ENCODE measurements at places on chromosomes 1 and 21.
A peak's percentile ranks its signal among the peaks of the same experiment; 100 is the strongest.

- no peak for DNase-seq
Measured at GRCh38 chr1:154863315-154864174, 6.5 kb downstream of the KCNN3 start.

DNA sequence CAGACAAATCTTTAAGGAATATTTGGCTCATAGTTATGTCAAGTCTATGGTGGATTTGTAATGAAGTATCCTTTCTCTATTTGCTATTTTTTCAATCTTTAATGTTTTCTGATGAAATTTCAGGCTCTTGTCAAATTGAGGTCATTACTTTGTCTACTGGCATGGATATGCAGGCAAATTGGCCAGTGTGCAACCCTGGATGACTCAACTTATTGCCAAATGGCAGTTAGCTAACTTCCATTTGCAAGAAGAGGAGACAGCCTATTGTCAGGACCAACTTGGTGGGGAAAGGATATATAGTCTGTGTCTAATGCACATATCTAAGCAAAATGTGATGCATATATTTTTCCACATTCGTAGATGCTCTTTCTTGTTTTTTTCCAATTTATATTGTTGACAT lies 530.5 kb downstream of the PTBP2 start:
- no peak for DNase-seq

DNA sequence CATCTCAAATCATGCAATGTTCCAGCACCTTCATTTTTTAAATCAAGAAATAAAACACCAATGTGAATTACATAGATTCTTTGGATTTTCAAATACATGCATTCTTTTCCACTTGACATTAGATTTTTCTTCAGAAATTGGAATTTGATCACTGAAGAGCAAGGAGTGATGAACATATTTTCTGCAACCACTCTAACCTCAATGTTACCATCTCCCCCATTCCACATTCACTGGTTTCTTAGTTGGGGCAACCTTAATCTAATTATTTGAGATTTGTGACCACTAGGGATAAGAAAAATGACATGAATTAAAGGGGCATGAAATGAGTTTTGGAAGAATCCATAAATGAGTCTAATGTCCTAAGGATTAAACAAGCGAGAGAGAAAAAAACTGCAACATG lies 168.7 kb upstream of the NR5A2 start:
- DNase-seq, result no peak

- DNase-seq, result no peak
Measured at GRCh38 chr1:200891774-200892157, 2.9 kb upstream of the INAVA start.

DNA sequence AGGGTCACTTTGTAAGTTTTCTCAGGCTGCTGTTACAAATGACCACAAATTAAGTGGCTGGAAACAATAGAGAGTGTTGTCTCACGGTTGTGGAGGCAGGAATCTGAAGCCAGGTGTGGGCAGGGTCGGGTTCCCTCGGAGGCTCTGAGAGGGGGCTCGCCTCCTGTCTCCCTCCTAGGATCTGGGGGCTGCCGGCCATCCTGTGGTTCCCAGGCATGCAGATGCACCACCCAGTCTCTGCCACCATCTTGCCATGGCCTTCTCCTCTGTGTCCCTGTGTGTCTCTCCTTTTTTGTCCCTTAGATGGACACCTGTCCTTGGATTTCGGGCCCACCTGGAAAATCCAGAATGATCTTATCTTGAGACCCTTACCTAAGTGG lies 4.8 kb downstream of the TP73 start:
- no peak for DNase-seq

DNA sequence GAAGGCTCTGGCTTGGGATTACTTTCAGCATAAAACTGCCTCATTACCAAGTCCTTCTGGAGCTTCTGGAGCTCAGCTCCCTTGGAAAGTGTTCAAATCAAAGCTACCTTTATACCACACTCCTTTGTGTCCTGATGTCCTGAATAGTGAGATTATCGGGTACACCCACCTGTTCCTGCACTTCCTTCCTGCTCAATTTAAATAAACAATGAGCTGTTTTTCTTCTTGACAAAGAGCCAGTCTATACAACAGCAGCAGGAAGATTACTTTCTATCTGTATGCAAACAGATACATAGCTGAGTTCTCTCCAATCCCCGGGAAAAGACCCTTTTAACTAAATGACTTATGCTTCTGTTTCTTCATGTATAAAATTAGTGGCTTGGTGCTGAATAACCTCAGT lies 258.0 kb upstream of the FMN2 start:
- no peak for DNase-seq

DNA sequence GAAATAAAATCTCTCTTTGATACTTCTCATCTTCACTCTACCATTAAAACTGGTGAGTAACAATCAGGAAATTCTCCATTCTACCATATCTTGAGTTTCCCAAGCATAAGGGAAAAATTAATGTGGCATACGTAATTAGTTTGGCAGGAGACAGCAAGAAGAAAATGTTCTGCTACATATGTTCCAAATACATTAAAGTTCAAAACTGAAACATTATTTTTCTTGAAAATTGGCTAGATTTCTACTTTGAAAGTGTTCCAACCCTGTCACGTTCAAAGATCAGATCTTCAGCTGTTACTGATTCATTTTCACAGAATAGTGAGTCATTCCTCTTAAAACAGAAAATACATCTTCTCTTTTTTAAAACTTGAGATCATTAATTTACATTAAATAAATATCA lies 48.5 kb downstream of the PIGK start:
- DNase-seq, result no peak

GRCh38 chr1:16605532-16606505 lies 7.5 kb downstream of the NBPF1 start:
- no peak for DNase-seq

DNA sequence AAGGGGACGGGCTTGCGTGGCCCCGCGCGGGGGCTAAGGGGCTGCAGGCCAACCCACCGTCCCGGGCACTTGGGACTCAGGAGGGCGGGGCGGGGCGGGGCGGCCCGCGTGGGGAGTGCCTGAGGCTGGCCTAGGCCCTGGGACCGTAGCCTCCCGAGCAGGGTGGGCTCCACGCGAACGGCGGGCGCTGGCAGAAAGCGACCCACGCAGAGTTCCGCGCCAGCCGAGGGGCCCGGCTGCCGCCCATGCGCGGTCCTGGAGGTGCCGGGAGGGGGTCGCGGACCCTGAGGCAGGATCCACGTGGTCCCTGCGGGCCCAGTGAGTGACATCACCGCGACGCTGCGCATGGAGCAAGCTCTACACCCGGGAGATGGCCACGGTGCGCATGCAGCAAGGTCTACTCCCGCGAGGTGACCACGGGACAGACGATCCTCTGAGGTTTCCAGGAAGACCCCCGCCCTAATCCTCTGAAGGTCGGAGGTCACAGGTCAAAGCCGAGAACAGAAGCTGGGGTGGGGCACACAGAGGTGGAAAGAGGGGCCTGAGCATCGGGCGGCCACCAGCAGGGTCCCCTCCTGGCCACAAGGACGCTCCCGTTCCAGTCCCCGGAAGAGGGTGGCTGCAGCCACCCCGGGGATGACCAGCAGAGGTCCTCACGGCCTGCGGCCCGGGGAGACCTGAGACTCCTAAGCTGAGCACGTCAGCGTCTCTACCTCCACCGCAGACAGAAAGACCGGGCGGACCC lies 13.5 kb upstream of the SLC19A1 start:
- no peak for DNase-seq

GRCh38 chr1:51268634-51269033 lies 32.6 kb downstream of the RNF11 start:
- no peak for DNase-seq

DNA sequence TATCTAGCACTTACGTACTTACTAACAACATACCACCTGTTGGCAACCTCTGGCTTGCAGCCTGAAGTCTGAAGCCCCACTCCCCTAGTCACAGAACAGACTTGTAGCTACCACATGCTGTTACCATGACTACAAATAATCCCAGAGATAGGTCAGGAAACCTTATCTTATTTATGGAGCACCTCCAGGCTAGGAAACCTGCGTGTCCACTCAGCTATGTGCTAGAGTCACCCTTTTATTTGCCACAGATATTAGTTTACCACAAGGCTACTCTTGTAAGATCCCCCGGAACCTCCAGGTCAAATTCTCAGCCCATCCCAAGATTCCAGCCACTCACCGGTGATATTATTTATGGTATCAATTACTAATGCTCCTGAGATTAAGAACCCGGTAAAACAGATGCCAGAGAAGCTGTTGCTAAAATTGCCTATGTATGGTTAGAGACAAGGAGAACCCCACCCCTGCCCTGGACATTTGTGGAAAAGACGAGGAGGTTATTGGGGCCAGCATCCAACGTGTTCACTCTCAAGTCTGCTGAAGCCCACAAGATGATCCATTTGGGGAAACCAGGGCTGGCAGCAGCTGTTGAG lies 116.5 kb downstream of the TBX15 start:
- no peak for DNase-seq

DNA sequence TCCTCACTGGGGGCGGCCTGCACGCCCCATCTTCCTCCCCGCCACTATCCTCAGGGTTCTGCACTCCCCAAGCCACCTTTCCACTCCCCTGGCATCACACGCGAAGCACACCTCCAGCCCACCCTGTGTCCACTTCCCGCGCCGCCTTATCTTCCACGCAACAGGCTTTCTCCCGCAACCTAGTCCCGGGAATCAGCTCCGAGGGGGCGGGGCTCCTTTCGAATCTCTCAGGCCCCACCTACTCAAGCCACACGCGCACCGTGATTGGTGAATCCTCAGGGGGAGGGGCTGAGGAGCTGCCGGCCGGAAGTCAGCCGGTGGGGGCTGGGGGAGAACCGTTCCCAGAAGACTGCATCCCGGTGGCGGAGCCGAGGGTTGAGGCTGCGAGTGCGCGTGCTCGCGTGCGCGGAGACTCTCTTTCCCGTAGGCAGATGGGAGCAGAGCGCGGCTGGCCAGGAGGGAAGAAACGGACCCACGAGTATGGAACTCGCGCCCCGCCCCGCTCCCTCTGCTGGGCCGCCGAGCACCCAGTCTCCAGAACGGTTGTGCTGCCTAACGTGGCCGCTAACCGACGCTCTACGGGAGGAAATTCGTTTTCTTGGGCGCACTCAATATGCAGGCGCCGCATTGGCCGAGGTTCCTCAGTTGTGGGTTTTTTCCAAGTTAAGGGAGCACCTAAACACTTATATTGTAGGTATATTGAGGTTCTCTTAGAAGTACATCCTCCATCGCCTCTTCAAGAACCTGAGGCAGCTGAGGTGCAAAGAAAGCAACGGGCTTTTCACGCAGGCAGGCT lies at the start of gene PSRC1:
Gene PSRC1 (minus strand): TSS at position 194 of the 796 bp plus-strand sequence.
- DNase-seq, result peak; percentile 87

- no peak for DNase-seq
Measured at GRCh38 chr1:116573431-116574095, 2.7 kb upstream of the CD58 start.

- peak; percentile 61 for DNase-seq
Measured at GRCh38 chr1:161069731-161070270, at the start of gene ARHGAP30. TSS of gene ARHGAP30 (minus strand) at chr1:161069891. CDS start at chr1:161069624, 267 bp downstream.

DNA sequence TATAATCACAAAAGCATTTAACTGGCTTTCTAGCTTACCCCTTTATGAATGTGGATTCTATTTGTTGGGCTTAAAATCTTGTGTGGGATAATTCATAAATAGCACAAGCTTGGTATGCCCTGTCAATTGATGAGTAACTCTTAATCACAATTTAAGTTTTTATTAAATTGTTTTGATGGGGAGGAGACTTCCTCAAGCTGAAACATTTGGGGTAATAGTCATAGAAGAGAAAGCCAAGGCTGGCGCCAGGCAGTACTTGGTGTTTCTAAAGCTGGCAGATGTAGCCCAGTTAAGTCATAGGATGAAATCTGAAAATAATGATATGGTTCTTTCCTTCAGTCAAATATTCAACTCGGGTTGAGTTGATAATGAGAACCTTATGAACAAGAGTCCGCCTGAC lies 167.2 kb downstream of the FMN2 start:
- no peak for DNase-seq

DNA sequence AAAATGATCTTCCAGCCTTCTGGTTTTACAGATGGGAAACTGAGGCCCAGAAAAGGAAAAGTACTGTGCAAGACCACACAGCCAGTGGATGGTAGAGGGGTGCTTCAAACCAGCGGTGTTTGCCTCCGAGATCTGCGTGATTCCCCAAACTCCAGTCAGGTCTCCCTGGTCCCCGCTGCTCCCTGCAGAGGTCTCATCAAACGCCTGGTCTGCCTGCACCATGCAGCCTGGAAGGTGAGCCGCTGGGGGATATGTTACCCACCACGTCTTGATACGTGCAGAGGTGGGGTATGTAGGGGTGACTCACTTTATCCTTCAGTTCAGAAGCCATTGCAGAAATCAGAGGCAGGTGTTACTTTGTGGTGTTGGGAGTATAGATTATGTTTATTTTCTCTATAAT lies 56.3 kb downstream of the MYOM3 start:
- DNase-seq, result no peak

GRCh38 chr1:234065794-234066447 lies 161.4 kb downstream of the SLC35F3 start:
- peak; percentile 73 for DNase-seq

- no peak for DNase-seq
Measured at GRCh38 chr1:229069176-229069575, 201.7 kb upstream of the RAB4A start.

DNA sequence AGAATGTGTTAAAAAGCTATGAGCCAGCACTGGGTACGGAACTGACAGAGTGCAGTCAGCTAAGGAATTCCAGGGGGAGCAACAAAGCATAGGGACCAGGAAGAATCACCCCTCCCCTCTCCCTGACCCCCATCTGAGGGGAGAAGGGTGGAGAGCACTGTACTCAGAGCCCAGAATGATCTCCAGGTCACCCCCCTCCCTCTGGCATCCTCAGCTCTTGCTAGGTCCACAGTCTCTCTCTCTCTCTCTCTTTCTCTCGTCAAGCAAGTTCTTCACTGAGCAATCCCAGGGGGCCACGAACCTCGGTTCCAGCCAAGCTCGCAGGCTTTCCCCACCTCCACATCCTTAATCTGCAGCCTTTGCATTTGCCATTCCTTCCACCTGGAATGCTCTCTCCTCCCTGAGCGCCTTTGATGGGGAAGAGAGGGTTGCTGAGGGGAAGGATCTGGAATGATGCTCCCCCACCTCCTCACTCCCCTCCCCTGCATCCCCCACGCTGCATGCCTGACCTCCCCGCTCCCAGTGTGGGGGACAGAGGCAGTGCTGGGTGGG lies 6.7 kb upstream of the WASF2 start:
- DNase-seq, result no peak

GRCh38 chr1:15036101-15036500 lies 117.4 kb upstream of the TMEM51 start:
- DNase-seq, result no peak

GRCh38 chr1:67522001-67522441 lies 91.8 kb upstream of the SERBP1 start:
- no peak for DNase-seq

DNA sequence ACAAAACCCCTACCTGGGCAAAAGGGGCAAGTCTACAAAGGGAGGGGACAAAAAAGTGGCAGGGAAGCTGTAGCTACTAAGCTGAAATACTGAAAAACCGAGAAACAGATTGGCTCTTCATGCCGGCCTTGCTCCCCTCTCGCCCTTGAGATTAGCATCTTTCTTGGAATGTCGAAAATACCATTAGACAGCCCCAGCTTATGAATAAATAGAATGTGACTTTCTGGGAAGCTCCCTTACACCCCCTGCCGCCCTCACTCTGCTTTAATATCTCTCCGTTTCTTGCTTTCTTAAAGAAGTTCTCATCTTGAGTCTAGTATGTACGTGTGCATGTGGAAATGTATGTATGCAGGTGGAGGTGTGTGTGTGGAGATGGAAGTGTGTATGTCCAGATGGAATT lies 14.1 kb downstream of the TRAF3IP3 start:
- DNase-seq, result no peak

Data from activated CD4-positive, alpha-beta T cell treated with anti-CD3 and anti-CD28 coated beads for 24 hours (primary cell).